Activated CD8-positive, alpha-beta T cell treated with anti-CD3 and anti-CD28 coated beads, Interleukin-2, amount 10 ng/mL, durations not matched to agents 7 days and 5 days (primary cell): ENCODE measurements at places on chromosomes 5 and 9. TPM values are rescaled to one million over a fixed set of nuclear protein-coding genes. Genes with fewer than 3 reads are reported as not detected.
A peak's percentile ranks its signal among the peaks of the same experiment; 100 is the strongest.

DNA sequence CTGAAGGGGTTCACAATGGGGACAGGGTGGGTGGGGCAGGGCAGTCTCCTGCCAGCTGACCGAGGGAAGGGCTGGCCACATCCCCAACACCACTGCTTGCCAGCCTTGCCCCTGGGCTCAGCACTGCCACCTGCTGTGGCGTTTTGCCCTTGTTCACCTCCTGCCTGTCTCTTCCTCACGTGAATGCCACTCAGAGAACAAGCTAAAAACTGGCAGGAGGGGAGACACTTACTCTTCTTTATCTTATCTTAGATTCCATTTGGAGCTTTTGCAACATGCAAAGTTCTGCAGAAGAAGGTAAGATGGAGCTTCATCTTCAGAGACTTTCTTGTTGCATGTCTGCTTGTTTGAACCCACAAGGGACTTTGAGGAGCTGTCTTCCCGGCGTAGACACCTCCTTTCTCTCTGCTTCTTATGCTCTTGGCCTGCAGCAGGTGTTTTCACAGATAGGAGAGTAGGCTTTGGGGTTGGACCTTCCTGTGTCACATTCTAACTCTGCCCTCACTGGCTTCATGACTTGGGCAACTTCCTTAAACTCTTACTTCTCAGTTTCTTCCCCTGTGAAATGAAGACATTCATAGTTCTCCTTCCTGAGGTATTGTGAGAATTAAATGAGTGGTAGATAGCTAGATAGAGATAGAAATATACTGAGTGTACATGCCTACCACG, 4.1 kb downstream of the LRSAM1 start:
- peaks cover 16% of the 10 kb centered on the region for H3K36me3 ChIP-seq
- no peaks in the 10 kb centered on the region for H3K27me3 ChIP-seq

DNA sequence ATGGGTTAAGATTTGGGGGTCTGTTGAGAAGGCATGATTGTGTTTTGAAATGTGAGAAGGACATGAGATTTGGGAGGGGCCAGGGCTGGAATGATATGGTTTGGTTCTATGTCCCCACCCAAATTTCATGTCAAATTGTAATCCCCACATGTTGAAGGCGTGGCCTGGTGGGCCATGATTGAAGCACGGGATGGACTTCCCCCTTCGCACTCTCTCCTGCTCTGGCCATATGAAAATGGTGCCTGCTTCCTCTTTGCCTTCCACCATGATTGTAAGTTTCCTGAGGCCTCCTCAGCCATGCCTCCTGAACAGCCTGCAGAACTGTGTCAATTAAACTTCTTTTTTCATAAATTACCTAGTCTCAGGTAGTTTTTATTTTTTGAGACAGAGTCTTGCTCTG, 14.7 kb upstream of the NOTCH1 start:
- H3K27ac ChIP-seq = no peak overlapping the region
- H3K4me1 ChIP-seq = peaks cover 6% of the 10 kb centered on the region
- no peak for DNase-seq
- H3K27me3 ChIP-seq = peaks cover 4% of the 10 kb centered on the region

GRCh38 chr5:131913603-131914002, 31.9 kb downstream of the MEIKIN start:
- H3K36me3 ChIP-seq = peaks cover 3% of the 10 kb centered on the region
- no peak for DNase-seq
- H3K4me1 ChIP-seq = no peaks in the 10 kb centered on the region
- no peak overlapping the region for H3K4me3 ChIP-seq
- H3K27me3 ChIP-seq = peaks cover 20% of the 10 kb centered on the region
- H3K27ac ChIP-seq = no peak overlapping the region

The C9orf50 gene
- not detected for total RNA-seq

DNA sequence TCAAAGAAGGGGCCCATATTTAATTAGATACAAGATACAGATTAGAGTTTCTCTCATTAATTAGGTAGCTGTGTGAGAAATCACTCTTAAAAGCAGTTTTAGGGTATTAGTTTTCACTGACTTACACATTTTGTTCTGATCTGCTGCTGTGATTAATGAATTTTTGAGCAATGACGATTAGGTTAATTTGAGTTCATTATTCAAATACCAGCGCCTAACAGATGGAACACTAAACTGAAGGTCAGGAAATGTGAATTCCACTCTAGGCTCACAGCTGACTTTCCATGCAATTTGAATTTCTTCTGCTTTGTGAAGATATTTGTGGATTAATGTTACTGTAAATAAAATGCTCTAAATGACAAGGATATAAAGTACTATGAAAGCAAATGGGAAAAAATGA, 380.6 kb downstream of the ADGRV1 start:
- no peak overlapping the region for H3K27ac ChIP-seq
- no peaks in the 10 kb centered on the region for H3K27me3 ChIP-seq
- H3K36me3 ChIP-seq = no peaks in the 10 kb centered on the region
- no peak overlapping the region for H3K4me3 ChIP-seq
- DNase-seq = no peak
- H3K4me1 ChIP-seq = peaks cover 11% of the 10 kb centered on the region

DNA sequence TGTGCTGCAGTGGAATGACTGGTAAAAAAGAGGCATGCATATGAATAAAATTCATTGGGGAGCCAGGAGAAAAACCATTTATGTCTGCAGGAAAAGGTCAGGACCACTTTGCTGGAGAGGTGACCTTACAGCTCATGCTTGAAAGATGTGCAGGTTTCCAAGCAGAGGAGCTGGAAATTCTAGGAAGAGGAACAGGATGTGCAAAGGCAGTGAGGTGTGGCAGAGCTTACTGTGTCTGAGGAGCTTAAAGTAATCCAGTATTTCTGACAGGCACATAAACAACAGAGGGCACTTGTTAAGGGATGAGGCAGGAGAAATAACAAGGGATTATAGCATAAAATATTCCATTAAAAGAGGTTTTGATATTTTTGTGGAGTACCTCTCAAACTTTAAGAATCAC, 203.2 kb downstream of the CD180 start:
- peaks cover 5% of the 10 kb centered on the region for H3K27me3 ChIP-seq
- no peak overlapping the region for H3K4me3 ChIP-seq
- H3K4me1 ChIP-seq = peaks cover 8% of the 10 kb centered on the region
- H3K27ac ChIP-seq = no peak overlapping the region
- H3K36me3 ChIP-seq = no peaks in the 10 kb centered on the region

GRCh38 chr5:119273391-119273839, 82.4 kb upstream of the TNFAIP8 start:
- H3K27ac ChIP-seq = peak overlapping the region; percentile 87
- H3K4me1 ChIP-seq = peaks cover 76% of the 10 kb centered on the region
- H3K4me3 ChIP-seq = peak overlapping the region; percentile 75
- peaks cover 2% of the 10 kb centered on the region for H3K27me3 ChIP-seq

DNA sequence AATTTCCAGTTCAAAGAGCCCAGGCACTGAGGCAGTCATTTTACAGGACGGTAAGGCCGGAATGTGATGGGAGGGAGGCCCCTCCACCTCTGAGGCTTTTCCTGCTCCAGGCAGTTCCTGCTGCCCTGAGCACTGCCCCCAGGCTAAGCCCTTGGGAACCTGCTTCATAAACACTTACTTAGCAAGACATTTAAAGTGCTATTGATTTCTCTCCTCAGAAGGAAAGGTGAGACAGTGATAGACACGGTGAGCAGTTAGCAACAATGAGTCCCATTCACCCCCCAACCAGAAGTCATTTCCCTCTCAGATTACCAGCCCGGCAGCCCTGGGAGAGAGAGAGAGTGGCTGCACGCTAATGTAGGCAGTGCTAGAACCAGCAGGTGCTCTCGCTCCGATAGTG, 462.5 kb downstream of the SPOCK1 start:
- no peak overlapping the region for H3K27ac ChIP-seq
- H3K27me3 ChIP-seq = no peaks in the 10 kb centered on the region
- H3K36me3 ChIP-seq = no peaks in the 10 kb centered on the region
- no peak overlapping the region for H3K4me3 ChIP-seq
- no peaks in the 10 kb centered on the region for H3K4me1 ChIP-seq

- no peak overlapping the region for H3K27ac ChIP-seq
- no peak overlapping the region for H3K4me3 ChIP-seq
- H3K36me3 ChIP-seq = no peaks in the 10 kb centered on the region
- no peaks in the 10 kb centered on the region for H3K4me1 ChIP-seq
Observed at GRCh38 chr5:172544371-172545095, 90.2 kb upstream of the SH3PXD2B start.

GRCh38 chr5:52738095-52738506, 49.6 kb upstream of the ITGA1 start:
- H3K36me3 ChIP-seq = peaks cover 38% of the 10 kb centered on the region
- H3K4me3 ChIP-seq = no peak overlapping the region
- DNase-seq = no peak
- peak overlapping the region; percentile 51 for H3K27ac ChIP-seq
- no peaks in the 10 kb centered on the region for H3K27me3 ChIP-seq

DNA sequence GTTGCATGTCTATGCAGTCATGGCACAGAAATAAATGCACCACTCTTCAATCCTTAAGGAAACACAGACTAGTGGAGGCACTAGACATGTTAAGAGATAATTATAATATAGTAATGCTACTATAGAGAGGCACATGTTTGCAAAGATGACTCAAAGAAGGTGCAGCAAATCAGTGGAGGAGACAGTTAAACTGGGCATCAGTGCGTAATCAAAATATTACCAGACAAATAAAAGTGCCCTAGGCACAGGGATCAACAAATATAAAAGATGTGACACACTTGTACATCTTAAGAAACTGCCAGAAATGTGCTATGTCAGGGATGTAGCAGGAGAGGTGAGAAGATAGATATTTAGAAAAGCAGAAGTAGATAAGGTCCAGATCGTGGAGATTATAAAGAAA, 642.1 kb downstream of the SLCO4C1 start:
- H3K4me3 ChIP-seq = no peak overlapping the region
- no peaks in the 10 kb centered on the region for H3K36me3 ChIP-seq
- no peaks in the 10 kb centered on the region for H3K4me1 ChIP-seq
- DNase-seq = no peak
- no peaks in the 10 kb centered on the region for H3K27me3 ChIP-seq
- no peak overlapping the region for H3K27ac ChIP-seq

The PIP5KL1 gene
- 2.6 TPM for total RNA-seq

- H3K4me1 ChIP-seq = no peaks in the 10 kb centered on the region
- H3K36me3 ChIP-seq = no peaks in the 10 kb centered on the region
- DNase-seq = no peak
- H3K27ac ChIP-seq = no peak overlapping the region
Observed at GRCh38 chr9:135224921-135225541, 137.6 kb downstream of the OLFM1 start.

GRCh38 chr9:88326936-88327335, 61.3 kb upstream of the SPIN1 start:
- H3K36me3 ChIP-seq = peaks cover 9% of the 10 kb centered on the region
- H3K27me3 ChIP-seq = no peaks in the 10 kb centered on the region
- H3K4me3 ChIP-seq = no peak overlapping the region
- no peak for DNase-seq
- no peak overlapping the region for H3K27ac ChIP-seq

The UBAP2 gene
- 54.0 TPM for total RNA-seq

DNA sequence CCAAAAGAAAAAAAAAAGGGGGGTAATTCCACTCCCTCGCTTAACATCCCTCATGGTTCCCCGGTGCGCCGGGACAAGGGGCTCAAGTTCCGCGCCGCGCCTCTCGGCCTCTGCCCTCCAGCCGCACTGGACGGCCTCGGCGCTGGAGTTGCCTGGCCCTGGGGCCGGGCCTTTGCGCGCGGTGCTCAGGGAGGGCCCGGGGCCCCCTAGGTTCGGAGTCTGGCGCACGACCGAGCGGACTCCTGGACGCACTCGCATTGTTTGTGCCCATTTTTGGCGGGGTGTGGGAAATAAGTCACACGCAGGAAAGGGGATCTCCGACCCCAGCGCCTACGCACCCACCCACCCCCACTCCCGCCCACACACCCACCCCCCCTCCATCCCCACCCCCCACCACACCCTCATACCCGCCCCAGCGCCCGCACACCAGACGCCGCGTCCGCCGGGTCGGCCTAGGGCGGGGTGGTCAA, 381 bp downstream of the MED22 start:
- peaks cover 55% of the 10 kb centered on the region for H3K4me1 ChIP-seq
- peak overlapping the region; percentile 99 for H3K4me3 ChIP-seq
- H3K36me3 ChIP-seq = peaks cover 61% of the 10 kb centered on the region
- H3K27me3 ChIP-seq = no peaks in the 10 kb centered on the region
- DNase-seq = peak; percentile 53

The SGCD gene
- total RNA-seq = not detected

- H3K4me1 ChIP-seq = no peaks in the 10 kb centered on the region
- no peak overlapping the region for H3K27ac ChIP-seq
- H3K36me3 ChIP-seq = peaks cover 1% of the 10 kb centered on the region
- no peaks in the 10 kb centered on the region for H3K27me3 ChIP-seq
- DNase-seq = no peak
- no peak overlapping the region for H3K4me3 ChIP-seq
Observed at GRCh38 chr9:112537561-112537960, 50.9 kb downstream of the KIAA1958 start.

- no peak overlapping the region for H3K4me3 ChIP-seq
- peaks cover 26% of the 10 kb centered on the region for H3K27me3 ChIP-seq
- DNase-seq = no peak
- H3K27ac ChIP-seq = no peak overlapping the region
- no peaks in the 10 kb centered on the region for H3K4me1 ChIP-seq
Observed at GRCh38 chr9:99485459-99485858, 263.4 kb downstream of the SEC61B start.

The PCDHGB5 gene
- total RNA-seq = not detected

DNA sequence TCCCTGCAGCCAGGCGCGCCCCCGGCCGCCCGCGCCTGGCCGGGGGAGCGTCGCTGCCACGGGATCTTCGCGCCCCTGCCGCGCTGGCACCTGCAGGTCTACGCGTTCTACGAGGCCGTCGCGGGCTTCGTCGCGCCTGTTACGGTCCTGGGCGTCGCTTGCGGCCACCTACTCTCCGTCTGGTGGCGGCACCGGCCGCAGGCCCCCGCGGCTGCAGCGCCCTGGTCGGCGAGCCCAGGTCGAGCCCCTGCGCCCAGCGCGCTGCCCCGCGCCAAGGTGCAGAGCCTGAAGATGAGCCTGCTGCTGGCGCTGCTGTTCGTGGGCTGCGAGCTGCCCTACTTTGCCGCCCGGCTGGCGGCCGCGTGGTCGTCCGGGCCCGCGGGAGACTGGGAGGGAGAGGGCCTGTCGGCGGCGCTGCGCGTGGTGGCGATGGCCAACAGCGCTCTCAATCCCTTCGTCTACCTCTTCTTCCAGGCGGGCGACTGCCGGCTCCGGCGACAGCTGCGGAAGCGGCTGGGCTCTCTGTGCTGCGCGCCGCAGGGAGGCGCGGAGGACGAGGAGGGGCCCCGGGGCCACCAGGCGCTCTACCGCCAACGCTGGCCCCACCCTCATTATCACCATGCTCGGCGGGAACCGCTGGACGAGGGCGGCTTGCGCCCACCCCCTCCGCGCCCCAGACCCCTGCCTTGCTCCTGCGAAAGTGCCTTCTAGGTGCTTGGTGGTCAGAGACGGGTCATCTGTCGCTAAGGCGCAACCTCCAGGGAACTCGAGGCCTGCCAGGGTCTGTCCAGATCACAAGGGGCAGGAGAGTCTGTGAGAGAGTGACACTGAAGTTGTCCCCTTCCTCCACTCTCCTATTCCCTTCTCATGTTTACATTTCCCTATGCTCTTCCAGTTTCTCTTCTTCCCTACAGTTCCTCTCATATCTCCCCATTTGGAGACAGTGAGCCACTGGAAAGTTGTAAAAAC, 1.3 kb downstream of the GPR150 start:
- peak overlapping the region; percentile 69 for H3K4me3 ChIP-seq
- H3K27ac ChIP-seq = peak overlapping the region; percentile 86
- peaks cover 7% of the 10 kb centered on the region for H3K36me3 ChIP-seq
- peak; percentile 53 for DNase-seq
- no peaks in the 10 kb centered on the region for H3K27me3 ChIP-seq

- H3K4me1 ChIP-seq = peaks cover 87% of the 10 kb centered on the region
- peak overlapping the region; percentile 46 for H3K27ac ChIP-seq
- DNase-seq = no peak
- no peak overlapping the region for H3K4me3 ChIP-seq
- no peaks in the 10 kb centered on the region for H3K27me3 ChIP-seq
Observed at GRCh38 chr9:127953768-127954505, 16.3 kb upstream of the DPM2 start.

- no peaks in the 10 kb centered on the region for H3K36me3 ChIP-seq
- H3K4me3 ChIP-seq = no peak overlapping the region
- H3K27me3 ChIP-seq = peaks cover 9% of the 10 kb centered on the region
- H3K27ac ChIP-seq = no peak overlapping the region
- DNase-seq = no peak
- peaks cover 35% of the 10 kb centered on the region for H3K4me1 ChIP-seq
Observed at GRCh38 chr5:132739232-132739631, 1.9 kb upstream of the KIF3A start.
